ENCODE measurements at places on chromosomes 11 and 22.
A peak's percentile ranks its signal among the peaks of the same experiment; 100 is the strongest.

GRCh38 chr11:132342408-132342807 is 972.0 kb downstream of the NTM start:
- no peak for DNase-seq

GRCh38 chr11:22780952-22781593 is 48.5 kb downstream of the SVIP start:
- no peak for DNase-seq

GRCh38 chr22:24146194-24146616 is 35.1 kb upstream of the SUSD2 start:
- DNase-seq = peak; percentile 77

DNA sequence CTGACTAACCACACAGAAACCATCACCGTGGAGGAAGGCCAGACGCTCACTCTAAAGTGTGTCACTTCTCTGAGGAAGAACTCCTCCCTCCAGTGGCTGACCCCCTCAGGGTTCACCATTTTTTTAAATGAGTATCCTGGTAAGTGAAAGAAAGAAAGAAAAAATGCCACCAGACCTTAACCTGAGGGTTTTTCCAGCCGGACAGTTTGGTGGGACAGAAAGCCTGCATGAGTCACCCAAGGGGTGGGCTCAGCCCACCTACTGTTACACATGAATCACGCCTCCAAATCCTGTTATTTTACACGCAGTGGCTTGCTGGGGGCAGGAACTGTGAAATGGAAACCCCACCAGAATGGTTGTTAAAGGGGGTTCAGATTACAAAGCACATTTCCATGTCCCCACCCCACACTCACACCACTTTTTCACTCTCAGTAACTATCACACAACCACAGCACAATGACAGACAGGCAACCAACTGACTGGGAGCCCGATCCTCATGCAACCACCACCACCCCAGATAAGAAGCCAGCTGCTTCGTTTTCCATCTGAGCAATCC is 11.9 kb downstream of the CRTAM start:
- no peak for DNase-seq

DNA sequence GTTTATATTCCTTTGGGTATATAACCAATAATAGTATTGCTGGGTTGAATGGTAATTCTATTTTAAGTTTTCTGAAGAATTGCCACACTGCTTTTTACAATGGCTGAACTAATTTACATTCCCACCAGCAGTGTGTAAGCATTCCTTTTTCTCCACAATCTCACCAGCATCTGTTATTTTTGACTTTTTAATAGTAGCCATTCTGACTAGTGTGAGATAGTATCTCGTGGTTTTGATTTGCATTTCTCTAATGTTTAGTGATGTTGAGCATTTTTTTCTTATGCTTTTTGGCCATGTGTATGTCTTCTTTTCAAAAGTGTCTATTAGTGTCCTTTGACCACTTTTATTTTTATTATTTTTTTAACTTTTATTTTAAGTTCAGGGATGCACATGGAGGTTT is 275.3 kb downstream of the METTL15 start:
- no peak for DNase-seq

DNA sequence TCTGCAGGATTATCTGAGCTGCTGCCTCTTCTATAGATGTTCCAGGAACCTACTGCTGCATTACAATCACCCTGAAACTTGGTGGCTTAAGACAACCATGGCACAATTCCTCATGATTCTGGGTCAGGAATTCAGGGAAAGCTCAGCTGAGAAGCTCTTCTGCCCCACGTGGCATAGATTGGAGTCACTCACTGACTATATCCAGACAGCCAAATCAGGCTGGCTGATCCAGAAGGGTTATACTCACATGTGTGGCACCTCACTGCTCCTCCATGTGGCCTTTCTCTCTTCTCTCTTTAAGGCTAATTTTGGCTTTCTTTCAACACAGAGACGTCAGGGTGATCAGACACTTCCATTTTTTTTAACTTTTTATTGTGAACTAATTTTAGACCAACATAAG is 125.5 kb downstream of the BBOX1 start:
- DNase-seq = no peak

GRCh38 chr11:133823211-133823610 is 22.1 kb downstream of the SPATA19 start:
- no peak for DNase-seq

DNA sequence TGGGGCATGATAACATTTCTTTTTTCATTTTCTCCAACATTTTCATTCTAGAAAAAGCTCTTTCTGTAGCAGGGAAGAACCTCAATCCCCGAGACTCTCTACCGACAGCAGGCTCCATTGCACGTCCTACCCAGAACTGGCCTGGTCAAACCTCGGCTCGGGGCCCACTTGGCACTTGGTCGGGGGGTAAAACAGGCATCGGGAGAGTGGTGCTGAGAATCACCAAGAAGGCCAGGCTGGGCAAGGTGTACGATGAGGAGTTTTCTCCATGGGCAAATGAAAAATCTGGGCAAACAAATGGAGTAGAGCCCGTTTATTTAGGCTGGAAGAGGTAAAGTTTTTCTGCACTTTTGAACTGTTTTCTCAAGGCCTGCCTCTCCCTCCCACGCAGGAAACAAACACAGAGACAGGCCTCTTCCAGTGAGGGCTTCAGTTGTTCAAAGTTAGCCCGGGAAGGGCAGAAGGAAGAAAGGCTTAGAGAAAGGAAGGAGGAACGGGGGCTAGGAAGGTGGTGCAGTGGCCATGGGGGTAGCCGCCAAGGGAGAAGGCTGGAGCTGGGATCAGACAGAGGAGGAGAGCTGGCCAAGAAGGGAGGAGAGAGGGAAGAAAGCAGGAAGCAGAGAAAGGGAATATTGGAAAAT is 87.6 kb downstream of the ETS1 start:
- no peak for DNase-seq

DNA sequence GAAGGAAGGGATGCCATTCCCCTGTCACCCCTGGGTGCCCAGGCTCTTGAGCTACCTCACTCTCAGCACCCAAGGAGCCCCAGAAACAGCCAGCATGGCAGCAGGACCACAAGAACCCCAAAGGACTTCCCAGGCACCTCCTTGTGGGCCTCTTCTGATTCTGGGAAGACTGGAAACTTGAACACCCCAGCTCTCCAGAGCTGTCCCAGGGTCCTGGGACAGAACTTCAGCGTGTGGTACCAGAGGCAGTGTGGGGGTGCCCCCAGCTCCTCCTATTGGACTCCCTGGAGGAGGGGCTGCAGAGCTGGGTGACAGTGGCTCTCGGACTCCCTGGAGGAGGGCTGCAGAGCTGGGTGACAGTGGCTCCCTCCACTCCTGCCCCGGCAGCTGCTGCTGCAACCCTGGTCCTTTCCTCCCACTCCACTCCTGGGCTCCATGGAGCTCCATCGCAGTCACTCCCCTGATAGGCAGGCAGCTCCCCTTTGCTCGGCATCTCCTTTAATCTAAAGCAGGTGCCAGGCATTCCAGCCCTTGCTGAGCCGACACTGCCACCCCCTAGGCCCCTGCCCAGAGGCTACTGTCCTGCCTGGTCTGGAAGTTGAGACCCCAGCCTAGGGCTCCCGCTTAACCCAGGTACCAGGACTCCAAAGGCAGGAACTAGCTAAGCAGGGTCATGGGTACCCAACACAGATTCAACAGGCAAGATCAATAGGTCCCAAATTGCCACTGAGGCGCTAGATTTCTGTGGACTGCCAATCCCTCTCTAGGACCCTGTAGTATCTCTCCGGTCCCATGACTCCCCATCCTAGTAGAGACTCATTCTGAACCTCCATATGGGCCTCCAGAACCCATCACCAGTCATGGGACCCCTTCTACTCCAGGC is 2.7 kb downstream of the BCL9L start:
- no peak for DNase-seq

GRCh38 chr11:12986194-12986898 is 22.8 kb upstream of the RASSF10 start:
- DNase-seq = no peak

DNA sequence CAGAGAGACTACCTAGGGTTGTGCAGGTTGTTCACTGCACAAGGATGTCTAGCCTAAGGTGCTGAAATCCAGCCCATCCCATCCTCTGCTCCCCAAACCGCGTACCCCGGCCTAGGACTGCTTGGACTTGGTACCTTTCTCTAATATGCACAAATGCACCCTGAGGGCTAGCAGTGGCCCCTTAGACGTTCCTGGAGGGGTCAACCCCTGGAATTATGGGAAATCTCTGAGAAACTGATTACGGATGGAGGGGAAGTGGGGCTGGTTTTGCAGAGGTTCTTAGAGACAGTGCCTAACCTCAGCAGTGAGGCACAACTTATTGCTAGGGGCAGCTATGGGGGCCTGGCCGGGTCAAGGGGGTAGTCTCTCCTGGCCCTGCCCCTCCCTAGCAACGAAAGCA is 2.5 kb downstream of the C11orf68 start:
- DNase-seq = no peak

DNA sequence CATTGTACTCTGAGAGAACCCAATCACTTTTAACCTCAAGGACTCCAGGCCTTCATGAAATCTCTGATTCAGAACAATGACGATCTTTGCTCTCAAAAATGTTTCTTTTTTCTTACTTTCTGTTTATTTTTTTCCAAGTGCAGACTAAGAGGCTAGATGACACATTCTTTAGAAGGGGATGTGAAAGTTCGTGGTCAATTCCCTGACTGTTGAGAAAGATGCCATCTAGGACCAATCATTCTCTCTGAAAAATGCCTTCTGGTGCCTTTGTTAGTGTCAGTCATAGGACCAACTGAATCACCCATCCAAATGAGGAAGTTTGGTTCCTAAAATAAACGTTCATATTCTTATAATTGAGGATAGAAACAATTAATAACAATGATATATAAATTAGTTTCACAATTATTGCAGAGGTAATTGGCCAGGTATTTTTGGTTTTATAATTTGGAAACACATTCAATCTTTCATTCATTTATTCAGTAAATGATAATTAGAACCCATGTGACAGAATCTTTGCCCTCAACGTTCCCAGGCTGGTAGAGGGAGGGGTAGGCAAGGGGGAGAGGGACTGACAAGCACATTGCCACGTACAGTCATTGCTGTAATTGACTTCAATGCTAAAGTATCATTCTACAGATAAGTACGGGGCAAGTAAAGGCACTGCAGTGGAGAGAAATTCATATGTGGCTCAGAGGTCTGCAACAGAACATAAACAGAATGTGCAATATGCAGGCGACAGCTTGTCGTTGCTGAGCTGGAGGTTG is 333.4 kb upstream of the MPPED2 start:
- no peak for DNase-seq

DNA sequence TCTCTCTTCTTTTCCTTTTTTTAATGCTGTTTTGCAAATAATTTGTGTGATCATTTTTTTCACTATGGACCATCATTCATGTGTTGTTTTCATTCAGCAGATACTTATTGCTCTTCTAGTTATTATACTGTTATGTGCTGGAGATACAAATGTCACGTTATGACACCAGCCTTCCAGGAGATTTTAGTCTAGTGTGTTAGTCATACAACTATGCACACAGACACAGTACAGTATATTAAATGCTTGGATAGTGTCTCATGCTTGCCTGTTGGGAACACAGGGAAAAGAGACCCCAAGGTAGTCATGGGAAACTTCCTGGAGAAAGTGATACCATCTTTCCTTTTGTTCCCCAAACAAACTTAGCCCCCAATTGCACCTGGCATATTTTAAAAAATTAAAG is 116.1 kb downstream of the UVRAG start:
- no peak for DNase-seq

GRCh38 chr22:43723816-43724215 is 88.3 kb downstream of the EFCAB6 start:
- no peak for DNase-seq

DNA sequence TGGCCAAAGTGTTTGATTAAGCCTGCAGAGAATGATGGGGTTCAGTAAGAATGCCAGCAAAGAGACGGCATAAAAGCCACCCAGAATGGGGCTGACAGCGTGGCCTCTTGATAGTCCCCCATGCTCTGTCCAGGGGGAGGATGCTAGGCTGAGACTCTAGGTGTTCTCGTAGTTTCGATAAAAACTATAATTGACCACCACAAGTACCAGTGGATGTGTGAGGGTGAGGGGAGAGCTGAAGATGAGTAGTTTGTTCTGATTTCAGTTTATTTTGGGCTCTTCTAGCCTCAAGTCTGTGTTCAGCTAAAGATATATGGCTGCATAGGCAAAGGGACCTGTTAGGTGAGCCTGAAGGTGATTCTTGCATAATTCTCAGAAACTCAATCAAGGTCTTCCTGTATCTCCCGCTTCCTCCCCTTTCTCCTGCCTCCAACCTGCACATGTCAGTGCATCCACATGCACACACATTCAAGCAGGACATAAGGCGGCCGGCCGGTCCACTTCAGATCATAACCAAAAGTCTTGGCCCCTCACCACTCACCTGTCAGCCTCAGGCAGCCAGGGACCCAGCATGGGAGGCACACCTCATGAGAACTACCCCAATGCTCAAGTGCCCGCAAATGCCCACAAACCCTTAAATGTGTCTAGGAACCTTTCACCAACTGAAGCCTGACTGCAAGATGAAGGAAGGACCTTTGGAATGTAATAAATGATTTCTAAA is 31.2 kb downstream of the FLI1 start:
- no peak for DNase-seq

DNA sequence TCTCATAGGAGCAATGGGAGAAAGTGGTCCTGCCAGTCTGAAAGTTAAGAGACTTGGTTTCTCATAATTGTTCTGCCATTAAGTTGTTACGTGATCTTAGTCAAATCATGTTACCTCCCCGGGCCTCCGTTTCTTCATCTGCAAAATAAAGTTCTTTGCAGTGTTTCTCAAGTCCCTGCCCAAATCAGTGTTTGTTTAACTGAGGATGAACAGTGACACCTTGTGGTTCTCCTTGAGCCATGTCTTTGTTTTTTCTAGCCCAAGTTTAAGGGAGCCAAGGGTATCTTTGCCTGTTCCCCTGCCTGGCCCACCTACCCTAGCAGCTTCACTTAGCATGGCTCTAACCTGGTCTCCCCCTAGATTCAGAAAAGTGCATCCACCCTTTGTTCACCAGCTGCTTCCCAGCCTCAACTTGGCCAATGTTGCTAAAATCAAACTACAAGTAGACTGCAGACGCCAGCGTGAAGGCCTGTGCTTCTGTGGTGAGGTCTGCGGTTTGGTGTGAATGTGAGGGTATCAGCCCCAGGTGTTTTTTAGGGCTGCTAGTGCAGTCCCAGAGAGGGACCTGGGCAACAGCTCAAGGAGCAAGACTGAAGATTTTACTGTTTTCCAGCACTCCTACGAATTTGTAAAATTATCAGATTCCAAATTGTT is 35.5 kb downstream of the FZD4 start:
- no peak for DNase-seq

DNA sequence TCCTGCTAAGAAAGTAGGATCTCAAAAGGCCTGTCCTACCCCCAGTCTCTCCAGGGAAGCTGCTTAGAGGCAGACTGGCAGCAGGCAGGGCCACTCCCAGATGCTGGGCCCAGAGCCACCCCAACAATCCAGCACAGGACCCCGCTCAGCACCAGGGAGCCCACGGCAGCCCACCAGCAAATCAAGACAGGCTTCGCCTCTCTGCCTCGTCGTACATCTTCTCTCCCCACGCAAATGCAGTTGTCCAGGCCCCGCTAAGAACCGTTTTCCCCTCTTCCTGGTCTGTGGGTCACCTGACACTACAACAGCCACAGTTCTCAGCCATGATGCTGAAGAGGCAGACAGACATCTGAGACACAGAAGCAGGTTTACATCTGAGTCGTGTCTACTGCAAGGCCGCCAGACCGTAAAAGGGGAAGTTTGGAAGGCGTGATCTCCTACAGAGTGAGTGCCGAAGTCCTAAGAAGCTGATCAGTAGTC is 51.1 kb downstream of the IGSF9B start:
- no peak for DNase-seq

- DNase-seq = no peak
These were observed 23.7 kb downstream of the PDHX start for GRCh38 chr11:34940026-34940677.

GRCh38 chr11:126423743-126424142 is 68.3 kb downstream of the ST3GAL4 start:
- no peak for DNase-seq
